K562 (cell line): ENCODE measurements at places on chromosomes 13 and 19.
A peak's percentile ranks its signal among the peaks of the same experiment; 100 is the strongest.

GRCh38 chr19:13908674-13909073 lies 2.7 kb downstream of the CC2D1A start:
- peaks cover 10% of the 10 kb centered on the region for H3K4me1 ChIP-seq
- no peak overlapping the region for H3K4me3 ChIP-seq
- H3K27ac ChIP-seq, result no peak overlapping the region
- H3K36me3 ChIP-seq, result peaks cover 29% of the 10 kb centered on the region; the same call in 2 of the 3 replicates
- H3K27me3 ChIP-seq, result no peaks in the 10 kb centered on the region

GRCh38 chr19:30666301-30666803 lies 294.2 kb downstream of the ZNF536 start:
- no peak overlapping the region for H3K27ac ChIP-seq
- no peaks in the 10 kb centered on the region for H3K36me3 ChIP-seq
- peaks cover 21% of the 10 kb centered on the region for H3K27me3 ChIP-seq
- H3K4me1 ChIP-seq, result no peaks in the 10 kb centered on the region
- peak; percentile 70 for DNase-seq
- no peak overlapping the region for H3K4me3 ChIP-seq

- no peak for DNase-seq
- H3K4me3 ChIP-seq, result no peak overlapping the region
- H3K36me3 ChIP-seq, result no peaks in the 10 kb centered on the region
- H3K27me3 ChIP-seq, result peaks cover 56% of the 10 kb centered on the region
- H3K27ac ChIP-seq, result no peak overlapping the region
- no peaks in the 10 kb centered on the region for H3K4me1 ChIP-seq
Observed at GRCh38 chr13:113902986-113903775, 39.3 kb upstream of the GAS6 start.

- peak overlapping the region; percentile 49 for H3K4me3 ChIP-seq
- H3K4me1 ChIP-seq, result peaks cover 23% of the 10 kb centered on the region; the same call in 2 of the 3 replicates
- H3K27me3 ChIP-seq, result no peaks in the 10 kb centered on the region
Observed at GRCh38 chr13:110869231-110869804, 45.6 kb downstream of the ANKRD10 start.

- peak overlapping the region; percentile 57 for H3K4me3 ChIP-seq
- peak; percentile 67 for DNase-seq
- peak overlapping the region; percentile 99 for H3K27ac ChIP-seq
- peaks cover 2% of the 10 kb centered on the region; the same call in 1 of the 3 replicates for H3K36me3 ChIP-seq
- H3K4me1 ChIP-seq, result no peaks in the 10 kb centered on the region
Observed at GRCh38 chr13:27125357-27126282, 46.0 kb downstream of the USP12 start.

DNA sequence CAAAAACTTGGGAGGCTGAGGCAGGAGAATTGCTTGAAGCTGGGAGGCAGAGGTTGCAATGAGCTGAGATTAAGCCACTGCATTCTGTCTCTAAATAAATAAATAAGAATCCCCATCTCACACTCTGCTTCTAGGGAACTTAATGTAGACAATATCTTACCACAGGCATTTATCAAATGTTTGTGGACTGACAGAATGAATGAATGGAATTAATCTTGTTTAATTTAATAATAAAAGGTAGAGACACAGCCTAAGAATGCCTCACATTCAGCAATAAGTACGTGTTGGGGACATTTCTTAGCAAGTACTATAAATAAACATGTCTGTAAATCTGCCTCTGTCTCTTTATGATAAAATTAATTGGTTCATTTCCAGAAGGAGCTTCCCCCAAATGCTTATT lies 36.2 kb upstream of the RBM26 start:
- no peaks in the 10 kb centered on the region for H3K27me3 ChIP-seq
- no peak for DNase-seq
- H3K4me3 ChIP-seq, result no peak overlapping the region
- no peak overlapping the region for H3K27ac ChIP-seq

DNA sequence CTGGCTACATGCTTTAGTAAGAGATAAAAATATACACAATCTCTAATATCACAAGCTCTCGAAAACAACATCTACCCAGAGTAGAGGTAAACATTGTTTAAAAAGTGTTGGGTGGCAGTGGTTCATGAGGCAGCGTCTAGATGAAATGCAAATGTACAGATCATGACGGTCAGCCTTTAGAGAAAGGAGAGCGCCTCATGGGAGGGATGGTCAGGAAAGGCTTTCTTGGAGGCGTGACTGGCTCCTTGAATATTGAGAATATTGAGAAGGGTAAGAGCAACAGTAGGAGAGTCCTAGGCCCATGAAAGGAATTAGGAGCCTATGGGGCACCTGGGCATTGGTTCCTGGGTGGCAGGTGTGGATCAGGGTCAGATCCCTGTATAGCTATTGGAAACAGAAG lies 10.6 kb downstream of the HNRNPUL1 start:
- H3K4me3 ChIP-seq, result no peak overlapping the region
- no peaks in the 10 kb centered on the region for H3K27me3 ChIP-seq
- DNase-seq, result no peak
- H3K36me3 ChIP-seq, result peaks cover 98% of the 10 kb centered on the region

DNA sequence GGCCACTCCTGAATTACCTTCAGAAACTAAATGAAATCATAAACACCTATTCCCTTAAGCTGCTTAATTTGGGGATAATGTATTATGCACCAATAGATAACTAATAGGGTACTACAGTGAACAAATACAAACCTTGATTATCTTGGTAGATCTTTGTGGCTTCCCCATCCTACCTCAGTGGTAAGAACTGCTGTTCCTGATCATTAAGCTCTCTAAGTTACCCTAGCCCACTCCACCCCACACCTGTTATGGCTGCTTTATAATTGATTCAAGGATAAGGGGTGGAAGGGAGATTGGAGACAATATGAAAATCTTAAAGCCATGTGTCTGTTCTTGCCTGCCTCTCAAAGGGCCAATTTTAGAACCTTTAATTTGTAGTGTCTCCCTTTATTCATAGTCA lies 121.2 kb downstream of the LMO7 start:
- H3K27me3 ChIP-seq, result no peaks in the 10 kb centered on the region
- no peak overlapping the region for H3K4me3 ChIP-seq
- DNase-seq, result no peak
- H3K27ac ChIP-seq, result no peak overlapping the region
- H3K36me3 ChIP-seq, result no peaks in the 10 kb centered on the region

DNA sequence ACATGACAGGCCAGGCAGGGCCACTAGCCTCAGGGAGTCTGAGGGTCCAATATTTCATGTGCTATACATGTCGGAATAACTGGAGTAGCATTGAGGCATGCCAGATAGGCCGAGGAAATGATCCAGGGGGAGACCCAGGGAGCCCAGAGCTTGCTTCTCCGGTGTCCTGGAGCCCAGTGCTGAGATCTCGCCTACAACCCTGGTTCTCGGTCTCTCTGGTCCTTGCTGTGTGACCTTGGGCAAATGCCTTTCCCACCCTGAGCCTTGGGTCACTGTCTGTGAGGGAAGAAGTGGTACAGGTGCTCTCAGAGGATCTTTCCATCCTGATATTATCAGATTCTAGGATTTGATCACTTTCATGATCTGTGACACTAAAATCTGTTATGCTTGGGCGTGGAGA lies 11.3 kb downstream of the CBLC start:
- H3K27me3 ChIP-seq, result no peaks in the 10 kb centered on the region
- H3K27ac ChIP-seq, result no peak overlapping the region
- no peak for DNase-seq
- H3K36me3 ChIP-seq, result no peaks in the 10 kb centered on the region

DNA sequence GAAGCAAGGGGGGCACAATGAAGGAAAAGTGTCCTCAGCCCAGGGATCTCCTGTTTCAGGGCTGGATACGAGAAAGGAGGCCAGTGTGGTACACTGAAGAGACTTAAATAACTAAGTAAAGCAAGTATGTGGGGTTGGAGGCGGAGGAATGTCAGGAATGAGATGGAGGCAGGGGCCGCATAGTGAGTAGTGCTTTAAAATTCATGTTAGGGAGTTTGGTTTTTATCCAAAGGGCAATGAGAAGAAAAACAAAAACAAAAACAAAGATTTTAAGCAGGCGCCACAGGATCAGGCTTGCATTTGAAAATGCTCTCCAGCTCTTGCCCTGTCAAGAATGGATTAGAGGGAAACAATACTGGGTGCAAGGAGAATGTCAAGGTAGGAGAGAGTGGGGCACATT lies 273.4 kb downstream of the DCLK1 start:
- H3K4me1 ChIP-seq, result no peaks in the 10 kb centered on the region
- no peak for DNase-seq
- no peaks in the 10 kb centered on the region for H3K27me3 ChIP-seq
- no peak overlapping the region for H3K4me3 ChIP-seq
- H3K36me3 ChIP-seq, result no peaks in the 10 kb centered on the region
- no peak overlapping the region for H3K27ac ChIP-seq

DNA sequence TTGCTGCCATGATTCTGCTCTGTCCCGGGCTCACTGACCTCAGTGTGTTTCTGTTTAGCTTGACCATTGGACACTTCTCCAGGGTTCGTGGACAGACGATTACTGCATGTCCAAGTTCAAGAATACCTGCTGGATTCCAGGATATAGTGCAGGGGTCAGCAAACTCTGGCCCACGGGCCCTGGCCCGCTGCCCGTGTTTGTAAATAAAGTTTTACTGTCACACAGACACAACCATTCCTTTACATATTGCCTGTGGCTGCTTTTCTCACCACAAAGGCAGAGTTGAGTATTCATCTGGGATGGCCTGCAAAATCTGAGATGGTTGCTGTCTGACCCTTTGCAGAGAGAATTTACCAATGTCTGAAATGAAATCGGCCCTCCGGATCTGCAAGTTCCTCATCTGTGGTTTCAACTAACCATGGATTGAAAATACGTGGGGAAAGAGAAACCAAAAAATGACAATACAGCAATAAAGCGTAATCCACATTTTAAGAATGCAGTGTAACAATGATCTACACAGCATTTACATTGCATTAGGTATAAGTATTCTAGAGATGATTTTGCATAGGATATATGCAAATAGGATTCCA lies 25.9 kb upstream of the F2RL3 start:
- peaks cover 53% of the 10 kb centered on the region for H3K36me3 ChIP-seq
- H3K4me1 ChIP-seq, result peaks cover 13% of the 10 kb centered on the region; the same call in 1 of the 2 replicates
- no peak overlapping the region for H3K4me3 ChIP-seq
- H3K27ac ChIP-seq, result no peak overlapping the region

- no peaks in the 10 kb centered on the region for H3K36me3 ChIP-seq
- no peaks in the 10 kb centered on the region for H3K4me1 ChIP-seq
- no peaks in the 10 kb centered on the region for H3K27me3 ChIP-seq
- DNase-seq, result no peak
- no peak overlapping the region for H3K27ac ChIP-seq
Observed at GRCh38 chr13:46901721-46902120, 4.9 kb upstream of the HTR2A start.

- H3K27ac ChIP-seq, result no peak overlapping the region
- H3K4me3 ChIP-seq, result no peak overlapping the region
- H3K4me1 ChIP-seq, result no peaks in the 10 kb centered on the region
- H3K36me3 ChIP-seq, result no peaks in the 10 kb centered on the region
Observed at GRCh38 chr13:111901267-111901915, 165.6 kb upstream of the SOX1 start.

DNA sequence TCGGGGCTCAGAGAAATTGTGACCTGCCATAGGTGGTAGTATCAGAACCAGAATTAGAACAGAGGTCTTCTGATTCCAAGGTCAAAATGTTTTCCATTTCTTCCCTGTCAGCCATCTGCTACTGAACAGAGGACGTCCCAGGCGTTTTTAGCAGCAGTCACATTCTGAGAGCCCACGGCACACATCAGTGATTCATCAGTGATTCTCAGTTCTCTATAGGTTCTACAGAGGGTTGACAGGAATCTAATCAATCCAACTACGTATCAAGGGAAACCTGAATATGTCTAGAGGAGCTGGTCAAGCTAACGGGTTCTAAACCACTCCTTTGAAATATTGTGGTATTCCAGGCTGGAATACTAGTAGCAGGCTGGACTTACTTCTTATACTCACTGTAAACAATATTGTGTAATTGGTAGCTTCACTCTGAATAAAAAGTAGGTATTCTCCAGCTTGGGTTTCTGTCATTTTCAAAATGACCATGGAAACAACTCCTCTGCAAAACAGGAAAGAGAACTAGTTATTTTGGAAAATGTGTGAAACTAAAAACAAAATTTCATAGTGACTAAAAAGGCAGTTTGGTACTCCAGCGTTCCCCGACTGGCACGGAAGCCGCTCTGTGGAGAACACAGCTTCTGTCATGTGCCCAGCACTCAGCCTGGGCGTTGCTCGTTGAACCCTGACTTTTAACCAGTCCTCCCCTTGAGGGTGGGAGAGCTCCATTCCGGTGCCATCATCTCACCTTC lies 43.2 kb downstream of the FLT3 start:
- H3K36me3 ChIP-seq, result no peaks in the 10 kb centered on the region
- H3K4me1 ChIP-seq, result no peaks in the 10 kb centered on the region
- no peak overlapping the region for H3K27ac ChIP-seq
- no peak for DNase-seq
- H3K4me3 ChIP-seq, result no peak overlapping the region
- H3K27me3 ChIP-seq, result peaks cover 25% of the 10 kb centered on the region

GRCh38 chr13:93244141-93244917 lies 17.7 kb downstream of the GPC6 start:
- H3K27me3 ChIP-seq, result no peaks in the 10 kb centered on the region
- peaks cover 4% of the 10 kb centered on the region; the same call in 1 of the 2 replicates for H3K4me1 ChIP-seq
- no peak overlapping the region for H3K27ac ChIP-seq
- no peak overlapping the region for H3K4me3 ChIP-seq
- no peaks in the 10 kb centered on the region for H3K36me3 ChIP-seq

DNA sequence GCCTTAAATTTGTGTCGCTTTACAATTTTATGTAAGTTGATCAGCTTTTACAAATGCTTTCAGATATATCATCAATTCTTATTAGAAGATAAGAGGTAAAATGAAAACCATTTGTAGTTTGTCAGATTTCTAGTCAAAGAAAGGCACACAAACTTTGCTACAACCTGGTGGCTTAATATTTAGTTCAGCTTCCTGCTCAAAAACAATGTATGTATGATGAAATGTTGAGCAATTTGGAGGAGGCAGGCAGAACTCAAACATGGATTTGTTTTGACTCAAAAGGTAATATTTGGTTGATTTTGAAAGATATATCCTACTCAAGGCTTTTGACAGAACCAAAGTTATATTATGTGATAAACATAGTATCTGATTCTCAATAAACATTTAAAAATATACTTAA lies 24.2 kb downstream of the NEK5 start:
- no peak for DNase-seq
- no peaks in the 10 kb centered on the region for H3K36me3 ChIP-seq
- no peaks in the 10 kb centered on the region; the same call in 2 of the 3 replicates for H3K4me1 ChIP-seq

DNA sequence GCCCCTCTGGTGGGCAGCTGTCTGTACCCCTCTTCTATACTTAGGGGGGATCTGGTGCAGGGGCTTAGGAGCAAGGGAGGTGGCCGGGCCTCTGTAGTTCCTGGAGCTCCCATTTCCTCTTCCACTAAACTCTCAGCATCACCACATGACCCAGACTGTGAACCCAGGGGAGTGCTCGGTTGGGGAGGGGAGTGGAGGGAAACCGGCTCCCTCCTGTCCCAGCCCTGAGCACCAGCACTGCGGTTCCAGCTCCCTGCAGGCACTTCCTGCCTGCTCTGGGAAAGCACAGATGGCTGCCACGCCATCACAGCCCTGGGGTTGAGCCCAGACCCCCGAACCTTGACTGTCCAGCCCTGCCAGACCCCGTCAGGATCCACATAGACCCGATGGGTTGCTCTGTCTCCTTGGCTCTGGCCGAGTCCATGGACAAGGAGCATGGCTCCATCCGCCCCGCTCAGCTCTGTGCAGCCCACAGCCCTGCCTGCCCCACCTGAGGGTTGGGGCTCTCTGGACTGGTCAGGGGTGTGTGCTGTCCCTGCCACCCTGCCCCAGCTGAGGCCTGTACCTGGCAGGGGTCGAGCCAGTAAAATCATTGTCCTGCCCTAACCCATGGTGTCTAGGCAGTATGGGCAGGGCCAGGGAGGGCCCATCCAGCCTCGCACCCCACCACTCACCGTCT lies 36.0 kb upstream of the SLC7A10 start:
- no peak overlapping the region for H3K27ac ChIP-seq
- no peak for DNase-seq
- H3K27me3 ChIP-seq, result peaks cover 34% of the 10 kb centered on the region
